ENCODE measurements at places on chromosomes 6 and 20.
A peak's percentile ranks its signal among the peaks of the same experiment; 100 is the strongest.

GRCh38 chr6:154462425-154462824 lies 48.1 kb downstream of the CNKSR3 start:
- DNase-seq: no peak

DNA sequence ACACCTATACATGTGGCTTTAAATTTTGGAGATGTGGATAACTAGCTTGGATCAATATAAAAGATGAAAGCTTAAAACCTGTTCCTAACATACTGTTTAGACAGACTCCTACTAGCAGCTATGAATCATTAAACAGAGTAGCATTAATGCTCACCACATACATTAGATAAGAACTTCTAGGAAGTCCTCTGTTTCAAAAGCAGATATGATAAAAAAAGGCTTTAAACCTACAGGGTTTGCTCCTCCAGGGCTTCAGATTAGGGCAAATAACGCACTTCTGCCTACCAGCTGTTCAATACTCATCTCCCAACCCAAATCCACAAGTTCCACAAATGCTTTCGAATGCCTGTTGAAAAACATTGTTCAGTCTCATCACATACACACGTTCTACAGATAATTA lies 1.5 kb downstream of the REPS1 start:
- peak; percentile 26 for DNase-seq

DNA sequence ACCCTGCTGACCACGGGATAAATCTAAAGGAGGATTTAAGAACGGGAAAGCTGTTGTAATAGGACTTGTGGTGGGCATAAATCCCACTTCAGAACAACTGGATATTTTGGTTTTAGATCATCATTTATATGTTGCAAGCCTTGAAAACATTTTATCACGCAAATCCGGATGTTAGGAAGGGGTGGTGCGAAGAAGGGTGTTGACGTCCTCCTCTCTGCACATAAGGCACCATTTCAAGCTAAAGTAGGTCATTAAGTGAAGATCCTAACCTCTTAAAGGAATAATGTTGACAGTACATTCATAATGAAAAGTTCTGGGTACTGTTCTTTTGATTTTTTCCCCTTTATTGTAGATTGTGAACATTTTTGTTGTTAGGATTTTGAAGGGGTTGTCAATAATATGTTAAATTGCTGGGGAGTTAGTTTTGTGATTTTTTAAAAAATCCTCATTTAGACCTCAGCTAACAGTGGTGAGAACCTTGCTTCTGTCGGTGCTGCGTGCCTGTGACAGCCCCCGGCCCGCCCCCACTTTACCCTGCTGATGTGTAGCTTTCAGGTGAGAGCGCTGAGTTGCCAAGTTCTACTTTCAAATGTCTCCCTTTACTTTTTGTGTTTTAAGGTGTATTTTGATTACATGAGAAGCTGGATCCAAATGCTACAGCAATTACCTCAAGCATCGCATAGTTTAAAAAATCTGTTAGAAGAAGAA lies 88.8 kb downstream of the MAP3K4 start:
- no peak for DNase-seq

DNA sequence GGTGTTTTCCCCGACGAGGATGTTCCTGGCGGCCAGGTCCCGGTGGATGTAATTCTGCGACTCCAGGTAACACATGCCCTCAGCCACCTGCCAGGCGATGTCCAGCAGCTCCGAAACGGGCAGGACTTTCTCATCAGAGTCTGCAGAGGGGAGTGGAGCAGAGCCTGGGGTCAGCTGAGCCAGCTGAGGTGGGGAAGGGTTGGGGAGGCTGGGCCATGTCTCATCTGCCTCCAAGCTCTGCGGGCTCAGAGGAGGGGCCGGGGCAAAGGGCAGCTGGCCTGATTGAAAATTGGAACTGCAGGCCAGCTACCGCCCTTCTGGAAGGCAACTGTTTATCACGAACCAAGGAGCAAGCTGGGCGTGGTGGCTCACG lies 6.4 kb downstream of the PTK6 start:
- no peak for DNase-seq

GRCh38 chr20:63314566-63315239 lies 21.7 kb downstream of the COL20A1 start:
- DNase-seq: no peak

- DNase-seq: no peak
Observed at GRCh38 chr20:58518387-58518786, 3.2 kb upstream of the APCDD1L start.

- DNase-seq: no peak
Observed at GRCh38 chr6:129621252-129621651, 88.7 kb downstream of the ARHGAP18 start.

DNA sequence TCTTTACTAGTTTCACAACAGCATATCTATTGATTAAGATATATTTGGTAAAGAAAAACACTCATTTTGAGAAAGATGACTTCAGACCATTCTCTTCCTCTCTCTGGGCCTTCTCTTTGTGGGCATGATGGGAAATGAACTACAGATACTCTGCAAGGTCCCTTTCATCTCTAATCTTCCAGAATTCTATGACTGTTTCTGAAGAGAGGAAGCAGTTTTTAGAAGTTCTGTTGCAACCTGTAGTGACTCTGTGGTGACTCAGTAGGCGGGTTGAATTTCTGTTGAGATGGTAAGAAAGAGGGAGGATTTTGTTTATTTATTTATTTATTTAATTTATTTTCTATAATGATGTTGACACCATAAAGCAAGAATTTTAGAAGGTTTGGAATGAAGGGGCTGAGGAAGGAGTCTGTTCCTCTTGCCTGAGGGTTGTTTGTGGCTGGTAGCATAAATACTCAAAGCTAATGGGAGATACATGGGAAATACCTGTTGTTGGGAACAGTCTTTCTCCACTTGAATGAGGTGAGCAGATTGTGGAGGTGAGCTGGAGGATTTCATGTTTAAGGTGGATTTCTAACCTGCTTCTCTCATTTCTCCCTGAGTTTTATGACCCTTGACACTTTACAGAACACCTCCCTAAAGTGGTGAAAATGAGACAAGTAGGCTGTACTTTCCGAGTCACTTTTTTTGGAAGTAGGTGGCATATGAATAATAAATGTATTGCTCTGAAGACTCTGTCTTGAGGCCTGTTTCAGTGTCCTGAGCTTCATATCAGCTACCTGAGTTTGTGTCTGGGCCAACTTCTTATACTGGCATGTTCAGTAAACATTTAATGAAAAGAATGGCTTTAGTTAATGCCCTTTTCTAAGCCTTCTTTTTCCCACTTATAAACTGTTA lies 15.0 kb downstream of the ACSS2 start:
- peak; percentile 72 for DNase-seq

GRCh38 chr6:157034436-157035230 lies 257.5 kb downstream of the ARID1B start:
- DNase-seq: peak; percentile 82

- DNase-seq: no peak
Observed at GRCh38 chr6:93418033-93418407, 1.3 kb downstream of the EPHA7 start.

DNA sequence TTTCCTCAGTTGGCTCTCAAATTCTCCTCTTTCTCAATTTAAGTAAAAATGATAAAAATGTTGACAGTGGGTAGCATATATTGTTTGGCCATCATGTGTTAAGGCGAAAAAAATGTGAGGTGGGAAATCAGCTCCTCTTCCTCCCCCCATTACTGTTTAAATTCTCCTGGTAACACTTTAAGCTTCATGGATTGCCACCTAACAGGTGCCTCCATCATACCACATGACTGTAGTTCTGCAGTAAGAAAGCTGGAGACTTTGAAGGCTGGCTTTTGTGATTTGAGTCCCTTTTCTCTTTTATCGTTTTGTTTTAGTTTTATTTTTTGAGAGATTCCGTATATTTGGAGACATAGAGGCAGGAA lies 1.2 kb downstream of the ZFAND3 start:
- no peak for DNase-seq

GRCh38 chr6:85005494-85005893 lies 241.1 kb upstream of the TBX18 start:
- no peak for DNase-seq

DNA sequence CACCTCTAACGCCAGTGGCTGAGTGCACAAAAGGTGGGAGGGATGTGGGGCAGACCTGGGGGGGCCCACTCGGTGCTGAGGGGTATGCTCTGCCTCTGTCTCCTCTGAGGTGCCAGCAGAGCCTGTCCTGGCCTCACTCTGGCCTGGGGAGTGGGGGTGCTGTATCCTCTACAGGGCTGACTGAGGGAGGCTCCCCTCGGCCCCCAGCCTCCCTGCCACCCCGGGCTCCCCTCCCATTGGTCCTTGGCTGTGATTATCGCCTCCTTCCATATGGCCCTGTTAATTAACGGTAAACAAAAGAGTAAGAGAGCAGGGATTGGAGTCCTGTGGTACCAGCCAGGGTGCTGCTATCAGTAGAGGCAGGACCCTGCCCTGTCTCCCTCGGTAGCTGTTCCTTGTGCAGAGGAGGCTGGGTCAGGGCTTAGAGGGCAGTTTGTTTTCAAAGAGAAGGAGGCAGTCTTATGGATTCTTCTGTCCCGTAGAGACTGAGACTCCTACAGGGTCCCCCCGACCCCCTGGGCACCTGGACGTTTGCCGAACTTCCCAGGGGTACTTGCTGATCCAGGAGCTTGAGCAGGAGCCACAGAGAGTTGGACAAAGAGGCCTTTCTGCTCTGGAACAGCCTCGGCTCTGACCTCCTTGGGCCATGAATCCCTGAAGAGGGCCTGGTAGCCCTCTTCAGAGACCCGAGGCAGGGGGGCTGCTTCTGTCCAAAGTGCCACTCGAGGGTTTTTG lies 1.8 kb downstream of the MYT1 start:
- DNase-seq: no peak

GRCh38 chr6:46914279-46914810 lies 7.4 kb downstream of the ADGRF5 start:
- no peak for DNase-seq

DNA sequence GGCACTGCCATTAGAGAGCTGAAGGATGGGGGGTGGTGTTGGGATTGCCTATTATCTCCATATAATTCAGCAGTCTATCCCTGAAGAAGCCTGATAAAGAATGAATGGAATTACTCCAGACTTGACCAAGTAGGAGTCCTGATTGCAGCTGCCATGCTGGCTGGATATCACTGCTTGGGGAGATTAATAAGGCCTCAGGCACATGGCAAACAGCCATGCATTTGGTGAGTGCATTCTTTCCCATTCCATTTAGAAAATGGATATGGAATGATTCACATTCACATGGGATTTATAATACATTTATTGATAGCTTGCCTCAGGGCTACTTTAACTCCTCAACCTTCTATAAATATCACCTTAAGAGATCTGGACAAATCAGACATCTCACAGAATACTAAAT lies 49.6 kb upstream of the HLA-A start:
- DNase-seq: no peak

DNA sequence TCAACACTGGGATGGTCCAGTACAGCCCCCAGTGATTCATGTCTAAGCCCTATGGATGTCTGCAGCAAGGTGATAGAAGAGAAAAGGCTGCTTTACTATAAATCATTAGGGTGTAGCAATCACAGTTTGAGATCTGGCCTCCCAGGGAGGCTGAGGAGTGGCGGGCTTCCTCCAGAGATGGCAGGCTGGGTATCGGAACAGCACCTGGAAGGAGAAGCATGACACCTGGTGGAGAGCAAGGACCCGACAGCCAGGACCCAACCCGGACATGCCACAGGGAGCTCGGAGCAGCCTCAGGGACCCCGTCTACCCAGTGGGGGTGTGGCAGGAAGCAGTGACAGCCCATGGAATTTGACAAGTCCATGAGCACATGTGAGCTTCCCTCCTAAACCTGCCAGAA lies 114.8 kb upstream of the CD93 start:
- DNase-seq: peak; percentile 5

- DNase-seq: no peak
Observed at GRCh38 chr6:10421921-10422736, 7.3 kb upstream of the TFAP2A start.

DNA sequence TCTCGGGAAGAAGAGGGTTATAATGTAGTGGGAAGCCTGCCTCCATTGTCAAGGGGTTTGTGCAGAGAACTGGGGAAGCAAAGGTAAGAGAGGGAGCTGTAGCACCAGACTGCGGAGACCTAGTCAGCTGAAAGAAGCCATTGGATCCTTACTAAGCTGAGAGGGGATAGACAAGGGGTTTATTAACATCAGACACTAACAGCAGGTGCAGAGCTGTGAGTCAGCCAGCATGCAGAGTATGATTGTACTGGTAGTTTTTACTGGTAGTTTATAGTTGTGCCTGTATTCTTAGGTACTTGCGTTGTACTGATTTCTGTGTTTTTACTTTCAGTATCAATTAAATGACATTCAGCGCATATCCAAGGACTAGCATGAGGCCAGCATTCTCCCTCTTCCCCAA lies 17.8 kb upstream of the COL19A1 start:
- no peak for DNase-seq

GRCh38 chr6:87723170-87724078 lies 21.4 kb upstream of the AKIRIN2 start:
- peak; percentile 22 for DNase-seq
